ENCODE measurements at places on chromosomes 6 and 20.

DNA sequence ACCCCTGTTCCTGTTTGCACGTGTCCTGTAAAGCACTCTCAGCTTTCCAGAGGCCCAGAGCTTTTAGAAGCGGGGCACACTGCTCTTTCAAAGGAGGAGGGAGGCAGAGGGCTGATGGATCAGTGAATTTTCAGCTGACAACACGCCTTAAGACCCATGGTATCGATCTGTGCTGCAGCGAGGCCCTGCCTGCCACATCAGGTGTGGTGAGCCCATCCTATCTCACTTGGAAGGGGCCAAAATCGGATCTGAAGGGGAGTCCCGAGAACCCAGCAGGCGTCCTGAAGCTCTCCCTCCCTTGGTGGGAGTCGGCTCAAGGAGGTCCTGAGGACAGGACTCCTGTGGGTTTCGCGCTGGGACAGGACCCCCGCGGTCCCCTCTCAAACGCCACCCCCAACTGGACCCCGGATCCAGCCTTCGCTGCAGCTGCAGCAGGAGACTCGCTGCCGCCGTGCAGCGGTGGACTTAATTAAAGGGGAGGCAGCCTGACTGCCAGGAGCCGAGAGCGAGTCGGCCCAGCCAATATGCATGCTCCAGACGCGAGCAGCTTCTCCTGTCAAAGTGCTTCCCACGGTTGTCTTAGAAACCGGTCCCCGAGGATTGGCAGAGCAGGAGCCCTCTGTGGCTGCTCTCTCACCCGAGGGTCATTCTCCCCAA is 580.0 kb upstream of the ZNF337 start:
- no peak for DNase-seq

DNA sequence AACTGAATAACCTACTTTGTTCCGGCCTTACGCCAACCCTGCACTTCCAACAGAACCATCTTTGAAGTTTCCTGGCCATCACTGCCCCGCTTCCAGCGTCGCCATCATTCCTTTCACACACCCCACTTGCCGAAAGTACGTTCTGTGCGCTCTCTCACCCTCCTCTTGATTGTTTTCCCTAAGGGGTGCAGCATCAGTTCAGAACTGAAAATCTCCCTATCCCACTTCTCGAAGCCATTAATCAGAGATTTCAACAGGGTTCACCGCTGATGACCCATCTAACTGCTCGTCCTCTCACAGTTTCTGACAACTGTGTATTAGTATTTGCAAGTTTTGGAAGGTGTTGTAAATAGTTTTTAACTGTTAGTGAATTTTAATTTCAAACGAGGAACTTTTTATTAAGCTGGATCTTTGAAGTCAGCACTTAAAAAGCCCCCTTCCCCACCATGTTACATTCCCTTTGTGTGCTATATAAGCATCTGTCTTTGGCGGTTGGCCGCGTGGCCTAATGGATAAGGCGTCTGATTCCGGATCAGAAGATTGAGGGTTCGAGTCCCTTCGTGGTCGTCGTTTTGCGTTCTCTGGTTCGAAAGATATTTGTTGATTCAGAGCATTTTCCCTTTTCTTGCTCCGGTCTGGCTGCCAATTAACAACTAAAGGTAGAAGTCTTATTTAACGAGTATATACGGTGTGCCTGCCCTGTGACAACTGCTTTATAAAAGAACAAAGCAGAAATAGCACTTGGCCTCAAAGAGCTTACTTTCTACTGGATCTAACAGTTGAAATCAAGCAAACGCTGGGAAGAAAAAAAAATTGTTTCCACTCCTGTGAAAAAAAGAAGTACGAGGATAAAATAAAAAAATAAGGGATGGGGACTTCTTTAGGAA is 42.6 kb downstream of the TRIM27 start:
- peak; percentile 67 for DNase-seq

GRCh38 chr6:53813801-53814200 is 19.0 kb downstream of the LRRC1 start:
- no peak for DNase-seq

DNA sequence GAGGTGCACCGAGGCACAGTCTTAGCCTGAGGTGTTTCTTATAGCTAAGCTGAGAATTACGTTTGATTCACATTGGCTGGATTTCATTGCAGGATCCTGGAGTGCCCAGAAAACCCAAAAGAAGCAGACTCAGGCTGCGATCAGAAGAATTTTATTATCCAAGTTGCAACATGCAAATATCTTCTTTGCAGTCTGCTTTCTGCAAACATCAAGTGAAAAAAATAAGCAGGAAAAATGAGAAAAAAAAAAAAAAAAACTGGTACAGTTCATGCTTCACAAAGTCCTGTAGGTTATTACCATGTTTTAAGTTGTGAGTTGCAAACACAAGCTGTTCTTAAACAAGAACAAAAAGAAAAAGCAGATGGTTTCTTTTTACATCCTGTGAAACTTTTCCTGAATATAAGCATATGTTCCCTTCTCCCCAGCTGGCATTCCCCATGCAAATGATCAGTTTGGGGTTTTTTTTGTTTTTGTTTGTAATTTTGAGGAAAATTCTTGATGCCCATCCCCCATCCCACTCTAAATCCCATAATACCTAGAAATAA is 349.0 kb downstream of the CBLN4 start:
- no peak for DNase-seq

GRCh38 chr6:157944983-157945931 is 36.4 kb upstream of the SYNJ2 start:
- no peak for DNase-seq

- DNase-seq, result no peak
Observed at GRCh38 chr20:51628533-51629398, 86.2 kb upstream of the NFATC2 start.

GRCh38 chr6:48377115-48377514 is 266.1 kb upstream of the PTCHD4 start:
- no peak for DNase-seq

- no peak for DNase-seq
Observed at GRCh38 chr6:21085211-21085610, 508.3 kb upstream of the SOX4 start.

GRCh38 chr6:88712243-88712936 is 251.0 kb downstream of the RNGTT start:
- DNase-seq, result no peak

DNA sequence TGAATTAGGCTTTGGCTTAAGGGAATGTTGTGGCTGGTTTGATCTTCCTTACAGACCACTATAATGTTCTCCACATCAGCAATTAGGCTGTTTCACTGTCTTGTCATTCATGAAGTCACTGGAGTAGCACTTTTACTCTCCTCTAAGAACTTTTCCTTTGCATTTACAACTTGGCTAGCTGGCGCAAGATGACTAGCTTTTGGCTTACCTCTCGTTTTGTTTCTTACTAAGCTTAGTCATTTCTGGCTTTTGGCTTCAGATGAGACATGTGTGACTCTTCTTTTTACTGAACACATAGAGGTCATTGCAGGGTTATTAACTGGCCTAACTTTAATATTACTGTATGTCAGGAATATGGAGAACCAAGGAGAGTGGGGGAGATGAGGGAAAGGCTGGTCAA is 143.2 kb downstream of the PTCHD4 start:
- no peak for DNase-seq

DNA sequence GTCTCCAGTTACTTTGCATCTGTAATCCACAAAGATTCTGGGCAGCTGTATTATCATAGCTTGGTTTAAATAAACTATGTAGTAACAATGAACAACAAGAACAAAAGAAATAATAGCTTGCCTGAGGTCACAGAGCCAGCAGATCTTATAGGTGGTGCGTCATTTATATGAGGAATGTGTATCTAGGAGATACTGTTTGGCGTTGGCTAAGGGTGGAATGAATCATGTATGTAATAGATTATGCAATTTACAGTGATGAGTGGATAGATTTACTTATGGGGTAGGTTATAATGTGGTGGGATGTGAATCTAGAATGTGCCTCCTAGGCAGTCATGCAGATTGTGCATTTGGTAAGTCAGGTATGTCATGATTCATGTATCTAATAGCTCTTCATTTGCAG is 42.8 kb downstream of the HNF4A start:
- no peak for DNase-seq

- DNase-seq, result no peak
Observed at GRCh38 chr6:42171813-42172581, 1.2 kb upstream of the GUCA1A start.

GRCh38 chr20:12289465-12289864 is 371.8 kb downstream of the BTBD3 start:
- no peak for DNase-seq

GRCh38 chr6:36979347-36979742 is 6.7 kb downstream of the MTCH1 start:
- DNase-seq, result no peak

DNA sequence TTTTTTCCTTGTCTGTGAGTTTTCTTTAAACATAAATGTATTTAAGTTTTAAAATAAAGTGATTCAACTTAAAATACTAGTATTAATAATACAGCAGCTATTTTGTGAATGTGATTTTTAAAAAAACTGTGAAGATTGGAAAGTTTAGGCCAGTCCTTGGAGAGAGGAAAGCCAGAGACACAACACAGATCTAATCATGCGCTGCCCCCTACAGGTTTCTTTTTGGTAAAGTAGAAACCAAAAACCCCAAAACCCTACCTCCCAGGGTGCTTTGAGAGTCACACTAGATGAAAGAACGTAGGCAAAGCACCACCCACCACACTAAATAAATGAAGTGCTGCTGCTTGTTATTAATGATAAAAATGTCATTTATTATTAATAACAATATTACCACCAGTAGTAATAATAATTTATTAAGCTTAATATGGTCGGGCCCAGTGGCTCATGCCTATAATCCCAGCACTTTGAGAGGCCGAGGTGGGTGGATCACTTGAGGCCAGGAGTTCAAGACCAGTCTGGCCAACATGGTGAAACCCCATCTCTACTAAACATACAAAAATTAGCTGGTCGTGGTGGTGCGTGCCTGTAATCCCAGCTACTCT is 33.7 kb downstream of the SLC9A8 start:
- peak; percentile 56 for DNase-seq

- DNase-seq, result no peak
Observed at GRCh38 chr6:7916959-7917358, 6.4 kb upstream of the TXNDC5 start.

DNA sequence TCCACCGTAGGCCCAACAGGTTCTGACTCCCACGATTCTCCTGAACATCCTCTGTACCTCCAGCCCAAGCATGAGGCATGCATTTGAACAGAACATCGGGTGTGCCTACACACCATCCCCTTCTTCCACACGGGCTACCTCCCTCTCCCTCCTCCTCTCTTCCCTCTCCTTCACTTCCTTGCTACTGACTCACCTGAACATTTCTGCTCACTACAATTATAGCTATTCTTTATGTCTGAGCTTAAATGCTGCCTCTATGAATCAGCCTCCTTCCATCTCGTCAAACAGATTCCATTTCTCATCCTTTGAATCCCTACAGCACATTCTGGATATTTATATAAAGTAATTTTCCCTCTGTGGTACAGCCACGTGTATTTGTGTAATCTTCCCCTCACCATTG is 71.4 kb upstream of the MYLIP start:
- no peak for DNase-seq

DNA sequence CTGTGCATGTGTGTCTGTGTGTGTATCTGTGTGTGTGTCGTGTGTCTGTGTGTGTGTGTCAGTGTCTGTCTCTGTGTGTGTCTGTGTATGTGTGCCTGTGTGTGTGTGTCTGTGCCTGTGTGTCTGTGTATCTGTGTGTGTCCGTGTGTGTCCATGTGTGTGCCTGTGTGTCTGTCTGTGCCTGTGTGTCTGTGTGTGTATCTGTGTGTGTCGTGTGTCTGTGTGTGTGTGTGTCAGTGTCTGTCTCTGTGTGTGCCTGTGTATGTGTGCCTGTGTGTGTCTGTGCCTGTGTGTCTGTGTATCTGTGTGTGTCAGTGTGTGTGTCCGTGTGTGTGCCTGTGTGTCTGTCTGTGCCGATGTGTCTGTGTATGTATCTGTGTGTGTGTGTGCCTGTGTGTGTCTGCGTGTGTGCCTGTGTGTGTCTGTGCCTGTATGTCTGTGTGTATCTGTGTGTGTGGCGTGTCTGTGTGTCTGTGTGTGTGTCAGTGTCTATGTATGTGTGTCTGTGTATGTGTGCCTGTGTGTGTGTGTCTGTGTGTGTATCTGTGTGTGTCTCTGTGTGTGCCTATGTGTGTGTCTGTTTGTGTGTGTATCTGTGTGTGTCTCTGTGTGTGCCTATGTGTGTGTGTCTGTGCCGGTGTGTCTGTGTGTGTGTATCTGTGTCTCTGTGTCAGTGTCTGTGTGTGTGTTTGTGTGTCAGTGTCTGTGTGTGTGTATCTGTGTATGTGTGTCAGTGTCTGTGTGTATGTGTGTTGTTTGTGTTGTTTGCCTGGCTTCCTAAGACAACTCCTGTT is 11.6 kb downstream of the SNPH start:
- DNase-seq, result no peak

GRCh38 chr6:156729248-156729647 is 47.9 kb upstream of the ARID1B start:
- no peak for DNase-seq

DNA sequence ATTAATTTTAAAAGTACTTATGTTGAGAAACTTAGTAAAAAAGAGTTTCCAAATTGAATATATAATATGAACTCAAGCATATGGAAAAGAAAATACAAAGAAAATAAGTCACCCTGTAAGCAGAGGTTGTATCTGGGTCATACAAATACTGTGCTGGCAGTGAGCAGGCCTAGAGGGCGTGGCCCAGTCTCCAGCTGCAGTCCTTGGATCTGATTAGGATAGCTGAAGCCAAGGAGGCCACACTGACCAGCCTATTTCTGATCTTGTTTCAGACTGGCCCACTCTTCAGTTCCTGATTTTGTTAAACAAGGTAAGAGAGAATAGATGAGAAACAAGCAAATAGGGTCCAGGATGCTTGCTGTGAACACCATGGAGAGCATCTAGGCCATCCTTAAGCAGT is 228.8 kb downstream of the EPM2A start:
- DNase-seq, result no peak

DNA sequence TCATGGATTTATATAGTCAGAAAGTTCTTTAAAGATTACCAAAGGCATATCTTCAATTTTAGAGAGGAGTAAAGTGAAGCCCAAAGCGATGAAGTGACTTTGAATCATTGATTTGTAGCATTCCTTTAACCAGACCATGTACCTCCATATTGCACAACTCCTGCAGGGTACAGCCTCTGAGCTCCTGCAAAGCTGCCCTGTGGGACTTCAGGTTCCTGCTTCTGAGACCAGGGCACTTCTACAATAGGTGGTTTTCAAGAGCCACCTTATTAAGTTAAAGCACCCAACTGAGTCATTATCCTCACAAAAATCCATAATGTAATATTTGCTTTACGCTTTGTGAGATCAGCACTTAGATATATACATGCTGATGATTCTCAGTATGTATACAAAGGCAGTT is 270.7 kb upstream of the RGS17 start:
- no peak for DNase-seq

DNA sequence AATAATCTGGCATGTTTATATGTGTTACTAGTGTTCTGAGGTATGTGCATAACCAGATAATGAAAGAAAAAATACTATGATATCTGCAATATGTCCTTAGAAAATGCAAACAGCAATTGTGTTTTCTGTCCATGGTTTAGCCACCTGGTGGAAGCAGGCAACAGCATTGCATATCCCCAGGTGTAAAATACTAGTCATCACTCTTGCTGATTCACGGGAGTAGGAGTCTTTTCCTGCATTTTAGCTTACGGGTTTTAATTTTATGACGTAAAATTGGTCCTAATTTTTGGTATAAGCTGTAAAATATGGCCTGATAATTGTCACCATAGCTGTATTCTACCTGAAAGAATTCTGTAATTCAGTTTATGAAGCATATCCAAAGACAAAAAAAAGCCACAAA is 2.5 kb downstream of the RNF182 start:
- no peak for DNase-seq
